ENCODE measurements at places on chromosomes 6 and 20. TPM values are rescaled to one million over a fixed set of nuclear protein-coding genes. Genes with fewer than 3 reads are reported as not detected.
A peak's percentile ranks its signal among the peaks of the same experiment; 100 is the strongest.

DNA sequence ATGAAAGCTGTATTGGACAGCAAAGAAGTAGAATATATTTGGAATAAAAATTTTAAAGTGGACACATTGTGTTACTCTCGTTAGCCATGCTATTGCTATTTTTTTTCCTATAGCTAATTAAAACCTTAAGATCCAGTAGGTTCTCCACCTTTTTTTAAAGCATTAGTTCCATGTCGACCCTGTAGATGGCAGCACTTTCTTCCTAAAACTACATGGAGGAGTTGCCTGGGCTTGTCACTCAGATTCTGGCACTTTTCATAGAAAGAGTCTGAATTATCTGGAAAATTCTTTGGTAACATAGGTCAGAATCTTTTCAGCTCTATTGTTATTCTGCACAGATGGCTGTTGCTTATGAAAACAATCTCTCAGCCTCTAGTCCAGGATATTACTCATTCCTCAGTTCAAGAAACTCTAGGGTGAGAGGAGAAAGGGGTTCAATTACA, 42.0 kb upstream of the ESR1 start:
- H3K27me3 ChIP-seq, result no peaks in the 10 kb centered on the region
- peaks cover 6% of the 10 kb centered on the region for H3K4me1 ChIP-seq
- no peak overlapping the region for H3K27ac ChIP-seq

- H3K36me3 ChIP-seq, result no peaks in the 10 kb centered on the region
- no peaks in the 10 kb centered on the region for H3K4me1 ChIP-seq
- no peak overlapping the region for H3K4me3 ChIP-seq
- no peaks in the 10 kb centered on the region for H3K27me3 ChIP-seq
These were observed 20.2 kb upstream of the MDGA1 start for GRCh38 chr6:37717836-37718251.

GRCh38 chr6:154276810-154277628, 79.6 kb downstream of the IPCEF1 start:
- no peak overlapping the region for H3K4me3 ChIP-seq
- H3K27me3 ChIP-seq, result no peaks in the 10 kb centered on the region
- peak; percentile 42 for DNase-seq
- no peak overlapping the region for H3K27ac ChIP-seq

DNA sequence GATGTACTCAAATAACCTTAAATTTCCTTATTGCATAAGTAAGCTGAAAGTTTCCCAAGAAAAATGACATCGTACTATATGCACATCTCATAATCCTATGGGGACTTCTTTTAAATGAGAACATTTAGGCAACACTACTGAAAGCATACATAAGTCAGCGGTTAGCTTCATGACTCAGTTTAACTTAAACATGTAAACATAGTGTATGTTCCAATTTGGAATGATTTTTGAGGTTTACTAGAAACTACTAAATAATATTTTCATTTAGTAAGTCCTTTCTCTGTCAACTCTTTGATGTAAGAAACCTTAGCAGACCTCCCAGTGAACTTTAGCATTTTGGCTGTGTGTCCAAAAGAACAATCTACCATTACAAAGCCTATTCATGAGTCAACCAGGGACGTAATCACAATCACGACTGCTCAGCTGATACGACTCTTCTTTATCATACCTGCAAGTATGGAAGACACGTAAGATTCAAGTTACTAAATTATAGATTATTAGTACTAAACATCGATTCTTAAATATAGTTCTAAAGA, 19.3 kb downstream of the HIVEP2 start:
- peaks cover 7% of the 10 kb centered on the region for H3K36me3 ChIP-seq
- H3K27ac ChIP-seq, result peak overlapping the region; percentile 5
- peaks cover 9% of the 10 kb centered on the region for H3K4me1 ChIP-seq

GRCh38 chr6:119658917-119659316, 309.4 kb upstream of the MAN1A1 start:
- no peak for DNase-seq
- H3K27me3 ChIP-seq, result no peaks in the 10 kb centered on the region
- H3K4me3 ChIP-seq, result no peak overlapping the region

DNA sequence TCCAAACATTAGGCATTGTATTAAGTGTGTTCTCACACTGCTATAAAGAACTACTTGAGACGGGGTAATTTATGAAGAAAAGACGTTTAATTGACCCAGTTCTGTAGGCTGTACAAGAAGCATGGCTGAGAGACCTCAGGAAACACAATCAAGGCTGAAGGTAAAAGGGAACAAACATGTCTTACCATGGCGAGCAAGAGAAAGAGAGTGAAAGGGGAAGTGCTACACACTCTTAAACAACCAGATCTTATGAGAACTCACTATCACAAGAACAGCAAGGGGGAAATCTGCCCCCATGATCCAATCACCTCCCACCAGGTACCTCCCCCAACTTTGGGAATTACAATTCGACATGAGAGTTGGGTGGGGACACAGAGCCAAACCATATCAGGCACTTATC, 86.6 kb upstream of the TOP1 start:
- peaks cover 60% of the 10 kb centered on the region for H3K4me1 ChIP-seq
- no peak for DNase-seq
- H3K27ac ChIP-seq, result peak overlapping the region; percentile 22
- H3K36me3 ChIP-seq, result no peaks in the 10 kb centered on the region

DNA sequence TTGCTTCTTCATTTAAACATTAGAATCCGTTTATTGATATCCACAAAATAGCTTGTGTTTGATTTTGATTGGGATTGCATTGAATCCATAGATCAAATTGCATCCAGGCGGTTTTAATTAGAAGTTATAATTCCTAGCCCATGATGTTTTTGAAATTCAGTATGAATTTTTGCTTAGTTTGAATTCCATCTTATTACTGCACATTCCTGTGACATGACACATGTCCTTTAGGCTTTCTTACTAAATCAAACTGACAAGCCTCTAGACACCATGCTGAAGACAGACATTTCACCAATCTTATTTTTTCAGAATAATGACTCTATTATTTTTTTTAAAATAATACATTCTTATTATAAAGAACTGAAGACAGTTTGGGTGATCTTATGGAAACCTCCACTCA, 21.4 kb upstream of the PI16 start:
- H3K36me3 ChIP-seq, result no peaks in the 10 kb centered on the region
- no peaks in the 10 kb centered on the region for H3K27me3 ChIP-seq
- no peak for DNase-seq

GRCh38 chr6:106514583-106514885, 114.8 kb downstream of the RTN4IP1 start:
- H3K4me3 ChIP-seq, result no peak overlapping the region
- no peak for DNase-seq
- peaks cover 27% of the 10 kb centered on the region for H3K27me3 ChIP-seq
- H3K36me3 ChIP-seq, result no peaks in the 10 kb centered on the region

DNA sequence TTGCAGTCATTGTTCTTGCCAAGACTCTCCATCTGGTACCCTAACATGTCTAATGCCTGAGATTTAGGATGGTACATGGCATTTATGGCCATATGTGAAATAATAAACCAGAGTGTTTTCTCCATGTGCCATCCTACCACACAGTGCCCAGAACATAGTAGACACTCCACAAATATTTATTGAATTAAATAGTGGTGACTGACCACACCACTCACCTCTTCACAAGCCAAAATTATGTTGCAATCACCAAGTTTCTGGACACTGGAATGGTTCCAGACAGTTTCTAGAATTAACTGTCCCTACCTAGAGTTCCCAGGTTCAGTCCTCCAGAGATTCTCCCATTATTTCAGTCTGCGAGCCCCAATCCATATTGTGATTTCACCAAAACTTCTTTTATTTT, 427.3 kb downstream of the KIF16B start:
- H3K4me1 ChIP-seq, result no peaks in the 10 kb centered on the region
- DNase-seq, result no peak
- H3K27me3 ChIP-seq, result no peaks in the 10 kb centered on the region
- no peak overlapping the region for H3K27ac ChIP-seq
- H3K36me3 ChIP-seq, result no peaks in the 10 kb centered on the region

GRCh38 chr20:3472105-3472504, 1.3 kb downstream of the ATRN start:
- no peaks in the 10 kb centered on the region for H3K36me3 ChIP-seq
- peaks cover 3% of the 10 kb centered on the region for H3K4me1 ChIP-seq
- no peak overlapping the region for H3K27ac ChIP-seq
- H3K4me3 ChIP-seq, result peak overlapping the region; percentile 96
- H3K27me3 ChIP-seq, result no peaks in the 10 kb centered on the region
- DNase-seq, result no peak

GRCh38 chr20:34998331-34998950, 42.8 kb downstream of the MYH7B start:
- H3K27me3 ChIP-seq, result no peaks in the 10 kb centered on the region
- no peak overlapping the region for H3K27ac ChIP-seq
- H3K4me1 ChIP-seq, result no peaks in the 10 kb centered on the region
- peaks cover 78% of the 10 kb centered on the region for H3K36me3 ChIP-seq
- no peak overlapping the region for H3K4me3 ChIP-seq

DNA sequence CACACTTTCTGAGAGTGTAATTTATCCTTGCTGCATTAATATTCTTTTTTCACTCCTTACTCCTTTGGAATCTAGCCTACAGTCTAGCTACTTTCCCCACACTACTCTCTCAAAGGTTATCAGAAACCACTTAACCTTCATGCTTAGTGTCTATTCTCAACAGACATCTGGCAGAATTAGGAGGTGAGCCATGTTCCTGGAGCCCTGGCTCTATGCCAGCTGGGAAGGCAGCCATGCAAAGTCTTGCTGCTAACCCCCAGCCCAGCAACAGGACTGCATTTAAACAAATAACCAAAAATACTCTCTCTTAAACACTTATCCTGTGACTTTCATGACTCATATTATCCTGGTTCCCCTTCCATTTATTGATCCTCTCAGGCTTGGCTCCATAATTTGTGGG, 260.2 kb downstream of the BCKDHB start:
- no peak for DNase-seq
- H3K27ac ChIP-seq, result no peak overlapping the region
- H3K4me1 ChIP-seq, result no peaks in the 10 kb centered on the region
- no peaks in the 10 kb centered on the region for H3K27me3 ChIP-seq
- H3K4me3 ChIP-seq, result no peak overlapping the region

DNA sequence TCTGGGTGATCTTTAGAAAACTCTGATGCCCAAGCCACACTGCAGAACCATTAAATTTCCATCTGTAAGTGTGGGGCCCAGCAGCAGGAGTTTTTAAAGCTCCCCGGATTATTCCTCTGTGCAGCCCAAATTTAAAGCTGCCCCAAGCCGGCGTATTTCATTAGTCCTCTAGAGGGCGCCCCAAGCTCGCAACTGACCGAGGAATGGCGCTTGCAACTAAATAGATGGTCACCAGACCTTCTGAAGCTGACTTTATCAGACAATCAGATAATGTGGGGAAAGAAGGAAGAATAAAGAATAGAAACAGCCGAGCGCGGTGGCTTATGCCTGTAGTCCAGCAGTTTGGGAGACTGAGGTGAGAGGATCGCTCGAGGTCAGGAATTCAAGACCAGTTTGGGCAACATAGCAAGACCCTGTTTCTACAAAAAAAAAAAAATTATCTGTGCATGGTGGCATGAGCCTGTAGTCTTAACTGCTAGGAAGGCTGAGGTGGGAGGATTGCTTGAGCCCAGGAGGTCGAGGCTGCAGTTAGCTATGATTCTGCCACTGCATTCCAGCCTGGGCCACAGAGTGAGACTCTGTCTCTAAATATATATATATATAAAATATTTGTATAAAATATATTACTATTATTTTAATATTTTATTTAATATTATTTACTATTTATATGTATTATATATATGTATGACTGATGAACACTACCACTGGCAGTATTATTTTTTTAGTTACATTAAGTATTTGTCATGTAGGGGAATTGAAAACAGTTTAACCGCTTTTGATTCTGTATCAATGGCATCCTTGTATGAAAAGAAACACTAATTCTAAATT, 56.0 kb downstream of the OTOR start:
- DNase-seq, result peak; percentile 19
- no peaks in the 10 kb centered on the region for H3K4me1 ChIP-seq
- H3K4me3 ChIP-seq, result no peak overlapping the region
- H3K27me3 ChIP-seq, result no peaks in the 10 kb centered on the region

DNA sequence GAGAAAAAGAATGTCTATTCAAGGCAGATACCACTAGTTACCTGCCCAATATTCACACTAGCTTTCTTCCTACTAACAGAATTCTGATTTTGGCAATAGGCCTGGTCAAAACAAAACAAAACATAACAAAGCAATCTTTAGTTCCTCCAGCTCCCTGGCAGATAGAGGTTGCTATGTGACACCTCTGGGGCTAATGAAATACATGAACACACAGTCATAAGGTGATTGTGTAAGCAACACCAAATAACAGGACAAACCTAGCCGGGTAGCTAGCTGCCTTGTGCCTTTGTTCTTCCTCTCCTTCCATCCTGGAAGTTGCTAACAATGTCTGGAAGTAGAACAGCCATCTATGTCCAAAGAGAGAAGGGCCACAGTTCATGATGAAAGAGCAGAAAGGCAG, 6.0 kb upstream of the HMGN3 start:
- no peaks in the 10 kb centered on the region for H3K36me3 ChIP-seq
- no peaks in the 10 kb centered on the region for H3K27me3 ChIP-seq
- H3K27ac ChIP-seq, result no peak overlapping the region
- no peak for DNase-seq
- H3K4me1 ChIP-seq, result peaks cover 6% of the 10 kb centered on the region
- H3K4me3 ChIP-seq, result no peak overlapping the region

- H3K4me3 ChIP-seq, result no peak overlapping the region
- DNase-seq, result no peak
- no peak overlapping the region for H3K27ac ChIP-seq
- H3K27me3 ChIP-seq, result peaks cover 5% of the 10 kb centered on the region
- peaks cover 9% of the 10 kb centered on the region for H3K4me1 ChIP-seq
These were observed 4.7 kb upstream of the MICAL1 start for GRCh38 chr6:109460161-109460829.

GRCh38 chr6:109449795-109450673, 5.5 kb downstream of the MICAL1 start:
- no peak overlapping the region for H3K27ac ChIP-seq
- H3K4me3 ChIP-seq, result no peak overlapping the region
- DNase-seq, result no peak
- H3K4me1 ChIP-seq, result peaks cover 19% of the 10 kb centered on the region
- H3K27me3 ChIP-seq, result no peaks in the 10 kb centered on the region
- peaks cover 39% of the 10 kb centered on the region for H3K36me3 ChIP-seq

Gene PNPLA1
- polyA plus RNA-seq, result 0.21 TPM

Gene ZNF133
- polyA plus RNA-seq, result 15.9 TPM

Gene MC3R
- 0.02 TPM for polyA plus RNA-seq

Gene COL21A1
- polyA plus RNA-seq, result 3.5 TPM

Gene SLC22A3
- polyA plus RNA-seq, result 1.4 TPM

Gene PROCR
- 7.8 TPM for polyA plus RNA-seq

Gene ASIP
- polyA plus RNA-seq, result 1.8 TPM

Gene DEFB124
- polyA plus RNA-seq, result 0.23 TPM

Gene AVP
- 5.2 TPM for polyA plus RNA-seq

Gene DLK2
- polyA plus RNA-seq, result 10.0 TPM

Gene TCFL5
- polyA plus RNA-seq, result 10.9 TPM

Gene TSPO2
- polyA plus RNA-seq, result 0.09 TPM

Gene CCN6
- 0.18 TPM for polyA plus RNA-seq

Gene NFYA
- 19.3 TPM for polyA plus RNA-seq

Gene CPXM1
- 14.1 TPM for polyA plus RNA-seq

Gene POPDC3
- polyA plus RNA-seq, result 0.41 TPM

Gene SMLR1
- 0.02 TPM for polyA plus RNA-seq

Measured in thymus (tissue), 14 donors.